ENCODE measurements at places on chromosomes 12 and 14.

GRCh38 chr12:125129591-125130255 lies 64.5 kb downstream of the AACS start:
- DNase-seq: no peak

DNA sequence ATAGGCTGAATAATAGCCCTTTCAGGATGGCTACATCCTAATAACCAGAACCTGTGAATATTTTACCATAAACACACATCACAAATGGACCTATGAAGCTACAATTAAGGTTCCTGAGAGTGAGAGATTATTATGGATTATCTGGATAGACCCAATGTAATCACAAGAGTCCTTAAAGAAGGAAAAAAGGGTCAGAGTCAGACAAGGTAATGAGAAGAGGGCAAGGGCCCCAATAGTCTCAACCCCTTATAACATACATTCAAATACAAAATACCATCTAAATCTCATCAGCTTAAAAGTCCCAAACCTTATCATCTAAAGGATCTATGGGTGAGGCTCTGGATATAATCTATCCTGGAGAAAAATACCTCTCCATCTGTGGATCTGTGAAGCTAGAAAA lies 64.7 kb downstream of the GARIN6 start:
- no peak for DNase-seq

GRCh38 chr14:94321421-94322271 lies 1.5 kb downstream of the SERPINA6 start:
- no peak for DNase-seq

GRCh38 chr14:58272588-58273372 lies 25.6 kb upstream of the ARID4A start:
- DNase-seq: no peak

Measured in NCI-H1105 (cell line).